ENCODE measurements at places on chromosomes 7 and 10.

- no peak for DNase-seq
Observed at GRCh38 chr10:62188021-62188616, 80.5 kb downstream of the RTKN2 start.

GRCh38 chr10:106980495-106981451 lies 183.7 kb downstream of the SORCS1 start:
- no peak for DNase-seq

- DNase-seq = no peak
Observed at GRCh38 chr7:94154858-94155257, 150.7 kb upstream of the BET1 start.

GRCh38 chr10:71075759-71076472 lies 136.5 kb upstream of the UNC5B start:
- DNase-seq = no peak

DNA sequence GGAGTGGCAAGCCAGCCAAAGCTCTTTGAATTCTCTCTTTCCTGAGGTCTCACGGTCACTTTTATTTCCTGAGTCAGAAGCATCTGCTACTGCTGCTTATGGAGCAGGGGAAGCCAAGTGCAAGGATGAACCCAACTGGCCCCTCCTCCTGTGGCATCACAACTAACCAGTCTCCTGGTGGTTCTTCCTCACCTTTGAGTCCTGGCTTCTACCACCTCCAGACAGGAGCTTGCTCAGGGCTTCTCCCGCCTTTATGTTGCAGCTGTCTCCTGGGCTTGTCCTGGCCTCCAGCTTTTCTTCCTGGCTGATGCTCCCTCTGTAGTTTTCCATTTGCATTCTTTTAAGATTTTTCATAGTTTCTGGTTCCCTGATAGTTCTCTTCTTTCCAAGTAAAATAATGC lies 349.7 kb upstream of the NRP1 start:
- DNase-seq = no peak

DNA sequence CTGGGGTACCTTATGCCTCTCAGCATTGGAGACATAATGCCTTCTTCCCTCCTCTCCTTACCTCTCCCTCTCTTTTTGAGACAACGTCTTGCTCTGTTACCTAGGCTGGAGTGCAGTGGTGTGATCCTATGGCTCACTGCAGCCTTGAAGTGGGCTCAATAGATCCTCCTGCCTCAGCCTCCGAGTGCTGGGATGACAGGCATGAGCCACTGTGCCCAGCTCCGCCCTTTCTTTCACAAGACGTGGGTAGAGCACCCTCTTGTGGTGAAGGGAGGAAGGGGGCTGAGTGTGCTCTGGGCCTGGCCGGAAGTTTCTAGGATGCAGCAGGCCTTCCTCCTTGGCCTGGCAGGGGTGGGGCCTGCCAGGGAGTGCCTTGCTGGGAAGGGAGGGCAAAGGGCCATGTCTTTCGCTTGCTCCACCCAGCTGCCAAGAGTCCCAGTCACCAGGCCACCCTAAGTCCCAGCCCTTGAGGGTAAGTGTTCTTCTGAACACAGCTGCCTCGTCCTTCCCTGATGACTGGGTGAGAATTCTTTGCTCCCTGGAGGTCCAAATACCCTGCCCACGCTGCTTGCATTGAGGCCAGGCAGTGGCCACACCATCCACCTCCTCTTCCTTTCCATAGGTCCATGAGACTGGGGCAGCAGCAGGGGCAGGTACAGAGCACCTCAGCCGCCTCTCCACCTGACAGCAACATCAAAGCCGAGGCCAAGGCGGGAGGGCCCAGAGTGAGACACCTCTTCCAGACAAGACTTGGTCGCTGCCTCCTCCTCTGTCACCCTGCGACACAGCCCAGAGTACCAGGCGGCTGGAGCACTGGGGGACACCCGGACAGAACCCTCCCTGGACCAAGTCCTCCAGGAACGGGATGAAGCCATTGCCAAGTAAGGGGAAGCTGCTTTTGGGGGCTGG lies 3.7 kb downstream of the ABHD11 start:
- peak; percentile 53 for DNase-seq

DNA sequence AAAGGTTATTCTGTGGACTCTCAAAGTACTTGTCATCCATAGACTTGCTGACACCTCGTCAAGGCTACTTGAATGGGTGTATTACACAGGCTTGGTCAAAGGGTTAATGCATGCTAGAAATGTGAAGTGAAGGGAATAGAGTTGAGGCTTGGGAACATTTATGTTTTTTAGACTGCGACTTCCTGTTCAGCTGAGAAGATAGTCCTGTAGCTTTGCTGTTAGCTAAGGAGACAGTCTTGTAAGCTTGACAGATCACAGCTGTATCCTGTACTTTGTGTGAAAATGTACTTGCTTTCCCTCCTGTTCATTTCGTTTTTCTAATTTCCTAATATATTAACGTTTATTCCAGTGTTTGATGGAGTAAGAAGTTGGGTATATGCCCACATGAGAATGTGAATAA lies 52.1 kb downstream of the ADD3 start:
- DNase-seq = no peak

DNA sequence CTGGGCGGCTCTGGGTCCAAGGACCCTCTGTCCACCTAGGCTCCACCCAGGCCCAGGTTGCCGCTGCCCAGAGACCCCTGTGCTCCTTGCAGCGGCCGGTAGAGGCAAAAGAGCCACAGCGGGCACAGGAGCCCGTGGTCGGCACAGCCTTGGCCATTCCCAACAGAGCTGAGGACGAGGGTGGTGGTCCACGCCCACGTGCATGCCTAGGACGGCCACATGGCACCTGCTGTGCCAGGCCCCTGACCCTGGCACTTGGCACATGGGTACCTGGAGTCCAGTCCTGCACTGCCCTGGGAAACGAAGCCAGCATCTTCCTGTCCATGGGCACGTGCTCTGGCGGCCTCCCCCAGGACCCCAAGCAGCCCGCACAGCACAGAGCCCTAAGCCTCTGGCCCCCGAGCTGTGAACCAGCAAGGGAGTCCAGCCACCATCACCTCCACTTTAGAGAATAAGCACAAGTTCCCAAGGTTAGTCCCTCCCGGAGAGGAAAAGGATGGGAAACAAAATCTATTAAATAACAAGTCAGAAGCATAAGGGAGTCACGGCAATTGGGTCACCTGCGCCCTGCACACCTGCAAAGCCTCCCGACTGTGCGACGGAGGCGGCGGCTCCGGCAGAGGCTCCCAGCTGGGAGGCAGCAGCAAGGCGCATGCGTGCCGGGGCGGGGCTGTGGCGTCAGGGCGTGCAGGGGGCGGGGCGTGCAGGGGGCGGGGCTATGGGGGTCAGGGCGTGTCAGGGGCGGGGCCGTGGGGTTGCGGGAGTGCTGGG lies 59.1 kb downstream of the STK32C start:
- DNase-seq = peak; percentile 60

- DNase-seq = no peak
Observed at GRCh38 chr7:39688611-39689480, 65.5 kb downstream of the RALA start.

- DNase-seq = no peak
Observed at GRCh38 chr7:3888096-3888495, 587.0 kb downstream of the SDK1 start.

GRCh38 chr10:30542001-30542894 lies 87.3 kb downstream of the LYZL2 start:
- DNase-seq = no peak

- no peak for DNase-seq
Observed at GRCh38 chr10:125368146-125368545, 207.8 kb upstream of the CTBP2 start.

DNA sequence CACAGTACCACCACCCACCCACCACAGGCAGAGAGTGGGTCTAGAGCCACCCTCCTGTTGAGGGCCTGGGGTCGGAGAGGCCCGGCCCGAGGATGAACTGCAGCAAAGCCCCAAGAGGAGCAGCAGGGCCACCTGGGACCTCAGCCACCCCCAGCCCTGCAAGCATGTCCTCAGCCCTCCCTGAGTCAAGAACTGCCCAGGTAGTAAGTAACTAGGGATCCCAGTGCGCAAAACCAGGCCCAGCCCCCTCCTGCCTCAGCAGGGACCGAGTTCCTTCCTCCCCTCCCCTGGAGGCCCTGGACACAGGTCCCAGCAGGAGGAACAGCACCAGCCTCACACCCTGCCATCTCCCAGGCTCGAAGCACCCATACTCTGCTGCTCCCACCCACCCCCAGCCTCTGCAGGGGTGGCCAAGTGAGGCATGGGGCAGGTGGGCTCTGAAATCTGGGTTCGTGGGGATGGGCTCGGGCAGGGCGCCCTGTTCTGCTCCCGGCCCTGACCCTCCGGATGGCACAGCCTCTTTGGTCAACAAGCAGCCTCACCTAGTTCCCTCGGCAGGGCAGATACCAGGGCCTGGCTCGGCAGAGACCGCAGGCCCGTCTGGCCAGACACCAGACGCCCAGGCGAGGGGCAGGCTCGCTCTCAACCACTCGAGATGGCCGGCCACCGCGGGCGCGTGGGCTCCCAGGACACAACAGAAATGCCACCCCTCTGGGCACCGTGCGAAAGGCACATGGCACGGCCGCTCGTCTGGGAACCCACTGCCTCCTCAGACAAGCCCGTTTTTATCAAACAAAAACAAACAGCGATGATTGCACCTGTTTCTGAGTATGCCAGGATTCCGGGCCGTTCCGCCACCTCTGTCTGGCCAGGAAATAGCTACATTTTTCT lies 15.2 kb downstream of the PDGFA start:
- DNase-seq = no peak

GRCh38 chr10:66350622-66351399 lies 575.0 kb upstream of the LRRTM3 start:
- no peak for DNase-seq

DNA sequence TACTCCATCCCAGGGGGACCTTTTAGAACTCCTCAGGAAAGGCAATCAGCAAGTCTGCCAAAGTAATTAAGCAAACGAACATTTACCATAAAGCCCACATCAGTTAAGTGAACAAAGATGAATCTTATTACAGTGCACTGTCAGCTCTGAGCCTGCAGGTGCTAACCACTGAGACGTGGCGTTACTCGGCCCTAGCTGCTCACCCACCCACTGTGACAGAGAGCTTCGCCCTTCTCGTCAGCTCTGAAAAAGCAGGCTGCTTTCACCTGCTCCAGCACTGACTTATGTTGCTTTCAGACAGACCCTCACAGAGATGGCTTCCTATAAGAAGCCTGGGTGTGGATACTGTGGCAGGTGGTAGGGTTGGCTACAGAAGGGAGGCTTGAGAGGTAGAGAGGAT lies 57.7 kb upstream of the KCNIP2 start:
- DNase-seq = no peak

- no peak for DNase-seq
Observed at GRCh38 chr7:105782391-105783042, 93.9 kb downstream of the ATXN7L1 start.

DNA sequence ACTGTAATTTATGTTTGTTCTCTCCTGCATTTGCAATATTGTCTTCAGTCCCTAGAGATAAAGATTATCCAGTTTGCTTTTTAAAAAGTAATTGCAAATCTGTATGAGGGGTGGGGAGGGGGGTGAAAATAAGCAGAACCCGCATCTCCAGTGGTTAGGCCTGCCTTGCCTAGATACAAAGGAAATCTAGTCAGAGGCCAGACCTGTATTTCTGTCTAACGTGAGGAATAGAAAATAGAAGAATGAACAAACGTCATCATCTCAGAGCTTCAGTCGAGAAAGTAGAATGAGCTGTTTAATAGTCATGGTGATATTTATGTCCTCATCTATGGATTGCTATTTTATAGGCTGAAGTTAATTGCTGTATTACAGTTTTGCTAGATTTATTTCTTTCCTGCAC lies 284.2 kb downstream of the BICC1 start:
- no peak for DNase-seq

GRCh38 chr7:8325067-8325466 lies 63.1 kb upstream of the ICA1 start:
- no peak for DNase-seq

DNA sequence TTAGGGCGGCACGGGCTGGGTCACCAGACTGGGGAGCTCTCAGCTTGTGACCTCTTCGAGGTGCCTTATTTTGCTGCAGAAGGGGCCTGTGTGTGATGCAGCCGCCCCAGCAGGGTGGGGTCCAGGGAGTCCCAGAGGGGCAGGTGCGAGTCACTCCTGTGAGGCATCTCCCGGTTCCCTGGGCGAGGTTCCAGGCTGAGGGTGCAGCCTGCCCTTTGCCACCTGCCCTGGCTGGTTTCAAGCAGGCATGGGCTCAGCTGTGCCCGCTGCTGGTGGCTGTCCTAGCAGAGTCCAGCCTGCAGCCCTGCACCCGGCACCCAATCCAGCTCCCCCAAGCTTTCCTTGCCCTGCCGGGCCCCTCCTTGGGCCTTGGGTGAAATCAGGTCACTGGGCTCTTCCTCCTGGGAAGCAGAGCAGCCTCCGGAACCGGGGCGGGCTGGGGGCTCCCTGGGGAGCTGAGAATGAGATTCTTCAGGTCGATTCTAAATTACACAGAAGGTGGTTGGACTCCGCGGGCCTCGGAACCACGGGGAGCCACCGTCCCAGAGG lies 64.8 kb downstream of the PWWP2B start:
- DNase-seq = no peak

- no peak for DNase-seq
Observed at GRCh38 chr7:50436133-50436806, 13.9 kb downstream of the FIGNL1 start.

- DNase-seq = no peak
Observed at GRCh38 chr7:18413447-18413846, 82.1 kb upstream of the HDAC9 start.

GRCh38 chr7:6385909-6386560 lies 61.7 kb downstream of the DAGLB start:
- DNase-seq = no peak

DNA sequence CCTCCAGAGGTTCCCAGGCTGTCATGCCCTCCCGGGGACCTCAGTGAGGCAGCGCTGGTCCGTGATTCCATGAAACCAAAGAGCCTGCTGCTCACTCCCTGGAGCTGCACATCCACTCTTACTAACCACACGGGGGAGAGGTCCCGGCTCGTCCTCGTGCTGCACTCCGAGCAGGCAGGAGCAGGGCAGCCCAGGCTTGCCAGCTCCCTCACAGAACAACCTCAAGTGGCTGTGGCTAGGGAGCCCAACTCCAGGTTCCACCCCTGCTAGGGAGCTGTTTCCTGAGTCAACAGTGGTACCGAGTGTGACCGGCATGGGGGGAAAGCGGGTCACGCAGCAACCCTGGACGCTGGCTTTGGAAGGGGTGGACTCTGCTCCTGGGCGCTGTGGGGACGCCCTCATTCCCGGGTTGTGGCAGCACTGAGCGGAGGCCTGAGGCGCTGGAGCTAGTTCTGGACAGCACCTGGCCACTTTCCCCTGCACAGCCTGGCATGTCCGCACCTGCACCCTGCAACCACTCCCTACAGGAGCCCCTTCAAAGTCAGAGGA lies 27.9 kb upstream of the PPP2R2D start:
- DNase-seq = no peak

GRCh38 chr7:80307227-80307856 lies 172.7 kb downstream of the GNAI1 start:
- no peak for DNase-seq

DNA sequence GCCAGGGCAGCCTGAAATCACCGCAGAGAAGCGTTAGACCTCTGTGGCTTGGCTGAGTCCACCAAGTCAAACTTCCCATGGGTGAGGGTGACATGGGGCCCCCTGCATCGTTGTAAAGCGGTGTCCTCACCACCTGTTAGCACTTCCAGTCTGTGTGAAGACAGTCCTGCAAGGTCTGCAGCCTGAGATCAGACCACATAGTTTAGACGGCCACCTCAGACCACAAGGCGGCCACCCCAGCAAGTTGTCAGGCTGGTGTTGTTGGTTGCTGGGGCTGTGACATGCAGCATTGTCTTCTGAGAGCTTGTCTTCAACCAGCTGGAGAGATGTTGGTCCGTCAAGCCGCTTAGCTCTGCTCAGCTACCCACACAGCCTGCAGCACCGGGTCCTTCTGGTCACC lies 44.1 kb upstream of the TARP start:
- DNase-seq = no peak

GRCh38 chr7:51666751-51667150 lies 350.1 kb upstream of the COBL start:
- no peak for DNase-seq

All from stimulated activated CD4-positive, alpha-beta T cell treated with anti-CD3 and anti-CD28 coated beads, Interleukin-15, amount 100 ng/mL, for 1 hour (primary cell).